ENCODE measurements at places on chromosomes 16 and 17.

GRCh38 chr17:76054112-76054476 lies 18.2 kb downstream of the SRP68 start:
- DNase-seq, result peak; percentile 27

GRCh38 chr16:82782715-82783251 lies 156.0 kb downstream of the CDH13 start:
- DNase-seq, result no peak

DNA sequence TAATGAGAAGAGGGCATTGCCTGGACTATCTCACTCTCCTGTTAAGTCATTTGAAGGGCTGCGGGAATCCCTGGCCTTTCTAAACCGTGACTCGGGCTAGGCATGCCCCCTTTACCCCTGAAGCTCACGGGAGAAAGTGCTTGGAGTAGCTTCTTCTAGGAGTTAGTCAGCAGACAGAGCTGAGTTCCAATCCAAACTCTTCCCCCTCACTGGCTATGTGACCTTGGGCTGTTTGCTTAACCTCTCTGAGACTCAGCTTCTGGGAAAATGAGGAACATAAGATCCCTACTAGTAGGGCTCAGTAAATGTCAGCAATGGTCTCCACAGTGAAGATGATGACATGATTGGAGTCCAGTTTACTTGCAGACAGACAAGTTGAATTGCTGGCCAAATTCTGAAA lies 5.7 kb upstream of the B9D1 start:
- no peak for DNase-seq

- DNase-seq, result no peak
These were observed 2.0 kb downstream of the SOCS7 start for GRCh38 chr17:38353668-38354067.

DNA sequence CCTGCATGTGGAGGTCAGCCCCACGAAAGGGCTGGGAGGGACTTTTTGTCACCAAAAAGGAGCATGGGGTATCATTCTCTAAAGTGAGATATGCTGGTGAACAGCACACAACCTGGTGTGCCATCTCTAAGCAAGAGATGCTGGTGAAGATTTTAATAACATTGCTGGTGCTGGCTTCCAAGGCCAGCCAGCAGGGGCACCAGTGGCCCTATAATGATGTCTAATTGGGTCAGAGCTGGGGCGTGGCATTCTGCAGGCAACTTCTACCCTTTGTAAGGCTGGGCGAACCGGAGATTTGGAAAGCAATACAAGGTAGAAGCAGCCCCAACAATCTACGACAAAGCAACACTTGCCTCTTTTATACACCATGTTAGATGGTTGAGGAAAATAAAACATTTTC lies 16.8 kb downstream of the SDR42E1 start:
- DNase-seq, result no peak

DNA sequence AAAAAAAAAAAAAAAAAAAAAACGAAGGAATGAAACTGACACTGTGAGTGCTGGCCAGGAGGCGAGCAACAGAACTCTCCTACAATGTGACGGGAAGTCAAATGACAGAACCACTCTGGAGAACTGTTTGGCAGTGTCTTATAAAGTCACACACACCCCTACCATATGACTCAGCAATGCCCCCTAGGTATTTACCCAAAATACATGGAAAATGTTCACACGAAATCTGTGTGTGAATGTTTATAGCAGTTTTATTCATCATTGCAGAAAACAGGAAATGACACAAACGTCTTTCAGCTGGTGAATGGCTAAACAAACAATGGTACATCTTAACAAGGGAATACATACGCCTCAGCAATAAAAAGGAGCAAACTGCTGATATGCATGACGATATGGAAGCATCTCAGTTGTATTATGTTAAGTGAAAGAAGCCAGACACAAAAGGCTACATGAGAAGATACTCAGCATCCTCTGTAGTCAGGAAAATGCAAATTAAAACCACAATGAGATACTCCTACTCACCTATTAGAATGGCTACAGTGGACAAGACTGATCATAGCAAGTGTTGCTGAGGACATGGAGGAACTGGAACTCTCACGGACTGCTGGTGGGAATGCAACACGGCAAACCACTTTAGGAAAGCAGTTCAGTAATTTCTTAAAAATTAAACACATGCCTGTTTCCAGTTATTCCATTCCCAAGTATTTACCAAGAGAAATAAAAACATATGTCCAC lies 74.7 kb downstream of the TBC1D16 start:
- DNase-seq, result no peak

GRCh38 chr16:76278980-76279379 lies 1.8 kb downstream of the CNTNAP4 start:
- no peak for DNase-seq

- no peak for DNase-seq
These were observed 1.3 kb downstream of the KIAA0513 start for GRCh38 chr16:85028685-85029407.

- DNase-seq, result peak; percentile 6
These were observed at the start of gene UNKL for GRCh38 chr16:1414532-1415260. TSS of gene UNKL (minus strand) at chr16:1414704. CDS start at chr16:1414691, 13 bp downstream.

GRCh38 chr17:55852734-55853133 lies 101.9 kb downstream of the PCTP start:
- no peak for DNase-seq

DNA sequence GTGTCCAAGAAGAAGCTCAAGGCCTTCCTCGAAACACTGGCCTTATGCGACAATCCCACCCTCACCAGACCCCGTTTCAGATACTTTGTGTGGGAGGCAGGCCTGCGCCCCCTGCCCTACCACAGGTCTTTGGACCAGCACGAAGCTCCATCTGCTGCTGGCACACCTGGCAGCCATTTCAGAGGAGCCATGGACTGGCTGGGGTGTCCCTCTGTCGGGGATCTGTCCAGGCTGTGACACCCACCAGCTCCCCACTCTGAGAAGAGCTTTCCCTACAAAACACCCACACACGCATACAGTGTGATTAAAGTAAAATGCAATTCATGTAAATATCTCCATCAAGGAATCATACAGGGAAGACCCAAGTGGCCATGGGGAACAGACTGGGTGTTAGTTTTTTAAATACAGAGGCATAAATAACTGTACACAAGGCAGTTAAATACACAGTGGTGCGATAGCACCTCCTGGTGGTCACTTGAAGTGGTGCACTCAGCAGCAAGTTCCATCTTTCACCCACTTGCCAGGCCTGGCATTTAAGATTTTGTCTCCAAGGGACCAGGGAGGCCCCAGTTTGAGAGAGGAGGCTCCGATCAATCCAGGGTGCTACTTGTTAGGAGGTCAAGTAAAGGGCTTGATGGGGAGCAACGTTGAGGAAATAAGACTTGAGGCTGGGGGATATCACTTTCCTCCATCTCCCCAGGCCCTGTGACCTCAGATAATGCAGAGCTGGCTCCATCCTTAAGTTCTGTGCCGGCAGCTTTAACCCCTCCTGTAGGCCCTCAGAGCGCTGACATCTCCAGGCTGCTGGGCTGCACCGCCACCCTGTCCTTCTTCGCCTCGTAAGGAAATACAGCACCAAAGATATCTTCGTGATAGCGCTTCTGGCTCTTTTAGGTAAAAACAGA lies 43.6 kb downstream of the NOS2 start:
- peak; percentile 14 for DNase-seq

- no peak for DNase-seq
These were observed 33.2 kb downstream of the TIMM22 start for GRCh38 chr17:1029922-1030644.

GRCh38 chr16:55393991-55394390 lies 70.0 kb downstream of the IRX6 start:
- DNase-seq, result no peak

GRCh38 chr16:11155284-11155806 lies 100.7 kb downstream of the SOCS1 start:
- DNase-seq, result peak; percentile 24

GRCh38 chr16:19410435-19411171 lies 7.1 kb upstream of the TMC5 start:
- no peak for DNase-seq

GRCh38 chr16:57482845-57483545 lies 3.3 kb downstream of the DOK4 start:
- DNase-seq, result no peak

Measured in RCC 7860 (cell line).